Neural crest cell (in vitro differentiated cells): ENCODE measurements at places on chromosomes 4 and X. TPM values are rescaled to one million over a fixed set of nuclear protein-coding genes. Genes with fewer than 3 reads are reported as not detected.
A peak's percentile ranks its signal among the peaks of the same experiment; 100 is the strongest.

The GLOD5 gene
- total RNA-seq = not detected in 2 replicates

The REST gene
- total RNA-seq = 51.2 and 55.1 TPM in 2 replicates

The GABRE gene
- 0.44 and 0.50 TPM in 2 replicates for total RNA-seq

The LIAS gene
- 17.6 and 19.0 TPM in 2 replicates for total RNA-seq

The SLC38A5 gene
- total RNA-seq = 6.5 and 8.8 TPM in 2 replicates

The EGFL6 gene
- 0.11 TPM in 1 of 2 replicates, not detected in the other for total RNA-seq

The CENPI gene
- total RNA-seq = 39.8 TPM in 2 replicates

The HMGN5 gene
- total RNA-seq = 5.0 and 8.2 TPM in 2 replicates

The RNF150 gene
- 21.0 and 23.3 TPM in 2 replicates for total RNA-seq

The VSIG4 gene
- not detected in 2 replicates for total RNA-seq

GRCh38 chr4:8324640-8325239, 55.2 kb downstream of the HTRA3 start:
- H3K27me3 ChIP-seq = no peaks in the 10 kb centered on the region
- H3K4me1 ChIP-seq = no peaks in the 10 kb centered on the region
- H3K27ac ChIP-seq = peak overlapping the region; percentile 67
- no peak for DNase-seq
- no peak overlapping the region for H3K4me3 ChIP-seq
- H3K36me3 ChIP-seq = no peaks in the 10 kb centered on the region

DNA sequence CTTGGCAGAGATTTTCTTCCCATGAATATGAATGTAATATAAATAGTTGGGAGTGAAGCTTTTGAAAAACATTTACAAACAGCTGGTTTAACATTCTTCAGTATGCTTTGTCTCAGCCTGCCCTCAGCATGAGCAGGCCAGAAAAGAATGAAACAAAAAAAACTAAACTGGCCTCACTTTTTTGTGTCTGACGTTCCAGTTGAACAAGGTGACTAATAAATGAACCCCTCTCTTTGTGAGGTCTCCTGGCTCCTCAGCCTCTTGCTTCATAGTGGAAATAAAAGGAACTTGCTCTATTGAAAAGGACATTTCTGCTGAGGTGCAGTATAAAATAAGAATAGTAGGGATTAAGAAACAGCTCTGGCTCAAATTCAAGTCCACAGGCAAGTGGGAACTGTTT, 9.4 kb downstream of the CHST7 start:
- no peaks in the 10 kb centered on the region for H3K27me3 ChIP-seq
- H3K4me3 ChIP-seq = no peak overlapping the region
- no peak overlapping the region for H3K27ac ChIP-seq
- H3K4me1 ChIP-seq = peaks cover 18% of the 10 kb centered on the region
- no peak for DNase-seq

- H3K4me1 ChIP-seq = no peaks in the 10 kb centered on the region
- no peak overlapping the region for H3K27ac ChIP-seq
- no peaks in the 10 kb centered on the region for H3K36me3 ChIP-seq
- no peak for DNase-seq
- H3K27me3 ChIP-seq = no peaks in the 10 kb centered on the region
- H3K4me3 ChIP-seq = no peak overlapping the region
Measured at GRCh38 chrX:33298622-33299021, 87.3 kb upstream of the DMD start.

DNA sequence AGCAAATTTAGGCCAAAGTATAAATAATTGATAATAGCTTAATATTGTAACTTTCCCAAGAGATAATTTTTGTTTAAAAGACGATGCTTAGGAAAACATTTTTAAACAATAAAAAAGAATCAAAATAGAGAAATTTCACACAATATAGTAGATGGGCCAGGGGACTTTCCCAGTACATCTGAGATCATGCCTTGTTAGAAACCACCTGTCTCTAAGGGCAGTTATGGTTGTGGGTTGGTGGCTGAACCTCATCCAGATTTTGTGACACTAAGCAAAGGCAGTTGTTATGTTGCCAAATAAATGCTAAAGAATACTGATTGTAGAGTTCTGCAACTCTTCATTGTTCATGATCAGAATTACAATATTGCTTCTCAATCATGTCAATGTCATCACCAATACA, 270.6 kb downstream of the BANK1 start:
- no peak overlapping the region for H3K4me3 ChIP-seq
- no peaks in the 10 kb centered on the region for H3K27me3 ChIP-seq
- DNase-seq = no peak
- no peaks in the 10 kb centered on the region for H3K36me3 ChIP-seq
- H3K4me1 ChIP-seq = no peaks in the 10 kb centered on the region
- H3K27ac ChIP-seq = no peak overlapping the region

GRCh38 chr4:163143532-163143931, 23.2 kb downstream of the NAF1 start:
- no peak overlapping the region for H3K4me3 ChIP-seq
- no peaks in the 10 kb centered on the region for H3K36me3 ChIP-seq
- no peak overlapping the region for H3K27ac ChIP-seq
- H3K27me3 ChIP-seq = no peaks in the 10 kb centered on the region
- H3K4me1 ChIP-seq = no peaks in the 10 kb centered on the region

DNA sequence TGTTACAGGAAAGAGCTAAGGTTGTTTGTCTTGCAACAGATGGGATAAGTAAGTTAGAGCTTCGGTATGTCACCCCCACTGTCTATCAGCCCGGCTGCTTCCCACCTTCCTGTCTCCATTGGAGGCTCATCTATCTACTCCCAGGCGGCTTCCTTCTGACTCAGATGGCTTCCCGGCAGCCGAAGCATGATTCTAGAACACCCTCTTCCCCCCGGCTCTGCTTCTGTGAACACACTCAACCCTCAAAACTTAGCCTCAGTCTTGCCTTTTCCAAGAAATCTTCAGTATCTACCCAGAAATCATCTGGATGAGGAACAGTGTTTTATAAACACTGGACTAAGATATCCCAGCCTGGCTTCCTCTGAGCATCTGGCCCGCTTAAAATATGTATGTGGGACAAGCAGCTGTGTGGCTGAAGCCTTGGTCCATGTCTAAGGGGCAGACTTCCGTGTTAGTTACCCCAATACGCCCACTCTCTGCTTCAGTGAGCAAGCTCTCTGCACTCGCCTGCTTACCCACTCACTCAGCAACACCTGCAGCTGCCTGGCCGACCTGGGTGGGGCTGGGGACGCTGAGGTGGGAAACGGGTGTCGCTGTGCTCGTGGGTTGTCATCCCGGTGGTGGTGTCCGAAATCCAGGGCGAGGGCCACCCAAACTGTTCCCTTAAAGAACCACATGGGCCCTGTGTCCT, 12.0 kb upstream of the SLC2A9 start:
- H3K4me3 ChIP-seq = no peak overlapping the region
- H3K27ac ChIP-seq = no peak overlapping the region
- H3K27me3 ChIP-seq = no peaks in the 10 kb centered on the region
- no peaks in the 10 kb centered on the region for H3K36me3 ChIP-seq
- peaks cover 48% of the 10 kb centered on the region for H3K4me1 ChIP-seq
- DNase-seq = no peak

DNA sequence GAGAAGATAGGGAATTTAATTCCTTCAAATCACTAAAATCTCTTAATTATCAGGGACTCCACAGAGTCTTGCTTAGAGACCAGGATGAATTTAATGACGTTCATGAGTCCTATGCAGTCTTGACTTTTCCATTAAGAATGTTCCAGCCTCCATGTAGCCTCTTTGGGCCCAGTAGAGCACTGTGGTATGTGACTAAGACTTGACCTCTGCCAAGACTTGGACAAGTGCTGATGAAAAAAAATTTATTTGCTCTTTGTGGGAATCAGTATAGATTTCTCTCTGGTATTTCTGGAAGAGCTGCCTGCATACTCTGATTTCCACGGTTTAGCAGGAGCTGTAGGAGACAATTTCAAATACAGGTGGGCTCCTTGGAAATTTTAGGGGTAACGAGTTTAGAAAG, 40.6 kb downstream of the CHRDL1 start:
- DNase-seq = no peak
- H3K36me3 ChIP-seq = peaks cover 20% of the 10 kb centered on the region
- no peaks in the 10 kb centered on the region for H3K27me3 ChIP-seq
- H3K4me1 ChIP-seq = no peaks in the 10 kb centered on the region
- H3K4me3 ChIP-seq = no peak overlapping the region
- H3K27ac ChIP-seq = no peak overlapping the region

DNA sequence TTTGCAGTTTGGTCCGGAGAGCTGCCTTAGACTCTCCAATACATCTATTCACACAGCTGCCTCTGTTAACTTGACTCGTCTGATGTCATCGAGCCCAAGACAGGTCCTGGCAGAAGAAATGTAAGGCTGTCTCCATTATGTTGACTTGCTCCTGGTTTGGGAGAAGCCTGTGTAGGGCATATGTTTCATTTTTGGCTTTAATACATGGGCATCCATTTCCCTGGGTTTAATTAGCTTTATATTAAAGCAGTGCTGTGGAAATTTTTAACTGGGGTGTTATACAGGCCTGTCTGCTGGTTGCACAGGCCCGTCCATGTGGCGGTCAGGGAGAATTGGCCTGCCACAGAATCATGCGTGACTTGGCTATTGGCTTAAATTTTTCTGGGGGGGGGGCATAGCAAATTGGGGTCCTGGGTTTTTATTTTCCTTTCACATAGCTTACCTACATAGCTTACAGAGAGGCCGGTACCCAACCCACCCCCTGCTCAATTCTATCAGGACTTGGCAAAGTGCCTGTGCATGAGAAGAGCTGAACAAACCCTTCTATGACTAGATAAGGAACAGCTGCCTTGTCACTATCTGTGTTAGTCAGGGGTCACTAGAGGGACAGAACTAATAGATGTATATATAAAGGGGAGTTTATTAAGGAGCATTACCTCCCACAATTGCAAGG, 123.5 kb upstream of the WDR1 start:
- peaks cover 35% of the 10 kb centered on the region for H3K27me3 ChIP-seq
- no peaks in the 10 kb centered on the region for H3K4me1 ChIP-seq
- H3K4me3 ChIP-seq = no peak overlapping the region
- H3K36me3 ChIP-seq = no peaks in the 10 kb centered on the region
- no peak for DNase-seq

DNA sequence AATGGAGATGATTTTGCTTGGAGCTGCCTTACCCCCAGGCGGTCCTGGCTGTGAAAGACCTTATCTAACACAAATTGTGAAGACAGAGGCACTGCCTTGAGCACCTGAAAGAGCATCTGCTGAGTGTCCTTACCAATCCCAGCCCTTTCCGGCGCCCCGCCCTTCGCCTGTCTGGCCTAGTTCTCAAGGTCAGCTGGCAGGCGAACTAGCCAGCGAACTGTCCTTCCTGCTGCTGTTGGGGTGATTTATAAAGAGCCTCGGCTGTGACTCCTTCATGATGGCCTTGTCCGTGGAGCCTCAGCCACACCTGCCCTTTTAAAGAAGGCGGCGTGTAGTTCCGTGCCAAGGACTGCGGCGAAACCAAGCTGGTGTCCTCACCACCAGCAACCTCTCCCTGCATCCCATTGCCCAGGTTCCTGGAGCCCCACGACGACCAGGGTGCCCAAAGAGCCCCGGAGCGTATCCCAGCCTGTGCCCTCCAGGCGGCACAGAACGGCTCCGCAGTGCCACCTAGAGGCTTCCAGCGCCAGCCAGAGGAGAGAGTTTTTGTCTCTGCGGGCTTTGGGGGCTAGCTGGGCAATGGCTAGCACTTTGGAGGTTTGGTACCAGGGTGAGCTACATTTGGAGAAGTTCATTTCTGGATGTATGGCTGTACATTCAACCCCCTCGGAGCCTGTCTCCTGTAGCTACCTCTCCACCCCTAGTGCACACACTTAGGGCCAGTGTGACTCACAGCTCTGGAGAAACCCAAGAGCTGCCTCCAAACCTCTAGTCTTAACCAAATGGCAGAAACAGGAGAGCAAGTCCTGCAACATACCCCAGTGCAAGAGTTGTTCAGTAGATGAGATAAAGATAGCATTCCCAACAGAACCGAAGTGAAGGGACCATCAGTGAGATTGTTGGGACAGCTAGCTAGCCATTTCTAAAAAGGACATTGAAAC, 36.8 kb upstream of the VMA21 start:
- peaks cover 3% of the 10 kb centered on the region for H3K36me3 ChIP-seq
- no peak overlapping the region for H3K27ac ChIP-seq
- no peaks in the 10 kb centered on the region for H3K4me1 ChIP-seq
- no peak overlapping the region for H3K4me3 ChIP-seq

DNA sequence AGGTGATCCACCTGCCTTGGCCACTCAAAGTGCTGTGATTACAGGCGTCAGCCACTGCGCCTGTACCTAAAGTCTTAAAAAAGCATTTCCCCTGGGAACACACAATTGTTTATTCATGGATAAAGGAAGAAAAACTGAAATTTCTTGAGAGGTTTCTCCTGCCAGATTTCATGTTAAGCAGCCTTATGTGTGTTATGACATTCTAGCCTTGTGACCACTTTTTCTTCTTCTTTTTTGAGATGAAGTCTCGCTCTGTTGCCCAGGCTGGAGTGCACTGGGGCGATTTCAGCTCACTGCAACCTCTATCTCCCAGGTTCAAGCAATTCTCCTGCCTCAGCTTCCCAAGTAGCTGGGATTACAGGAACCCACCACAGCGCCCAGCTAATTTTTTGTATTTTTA, 57.8 kb upstream of the PLAC8 start:
- H3K4me3 ChIP-seq = no peak overlapping the region
- H3K27me3 ChIP-seq = no peaks in the 10 kb centered on the region
- DNase-seq = no peak
- H3K36me3 ChIP-seq = peaks cover 3% of the 10 kb centered on the region
- H3K4me1 ChIP-seq = peaks cover 18% of the 10 kb centered on the region

DNA sequence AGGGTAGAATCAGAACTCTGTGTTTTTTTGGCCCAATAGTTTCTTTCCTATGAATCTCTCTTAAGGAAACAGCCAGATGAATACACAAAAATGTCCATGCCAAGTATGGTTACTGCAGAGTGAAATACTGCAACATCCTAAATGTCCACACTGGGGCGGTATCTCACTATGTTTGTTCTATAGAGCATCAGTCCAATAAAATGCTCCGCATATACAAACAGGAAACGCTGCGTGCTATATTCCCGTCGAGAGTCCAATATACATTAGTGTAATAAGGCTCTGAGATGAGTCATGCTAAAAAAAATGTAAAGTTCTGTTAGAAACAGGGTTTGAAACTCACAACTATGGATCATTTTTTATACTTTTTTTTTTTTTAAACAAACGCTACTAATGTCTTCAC, 72.9 kb upstream of the ENOX2 start:
- no peak overlapping the region for H3K27ac ChIP-seq
- H3K36me3 ChIP-seq = no peaks in the 10 kb centered on the region
- peaks cover 23% of the 10 kb centered on the region for H3K27me3 ChIP-seq
- no peaks in the 10 kb centered on the region for H3K4me1 ChIP-seq
- no peak overlapping the region for H3K4me3 ChIP-seq

- no peak overlapping the region for H3K27ac ChIP-seq
- DNase-seq = no peak
- H3K4me3 ChIP-seq = no peak overlapping the region
- no peaks in the 10 kb centered on the region for H3K27me3 ChIP-seq
Measured at GRCh38 chr4:27059446-27059845, 198.8 kb downstream of the STIM2 start.

- H3K4me3 ChIP-seq = no peak overlapping the region
- H3K36me3 ChIP-seq = no peaks in the 10 kb centered on the region
- DNase-seq = no peak
- H3K27ac ChIP-seq = no peak overlapping the region
- no peaks in the 10 kb centered on the region for H3K4me1 ChIP-seq
Measured at GRCh38 chr4:68433582-68433981, 13.7 kb upstream of the TMPRSS11E start.

GRCh38 chrX:24619647-24620046, 27.5 kb downstream of the PCYT1B start:
- DNase-seq = no peak
- no peaks in the 10 kb centered on the region for H3K27me3 ChIP-seq
- H3K4me1 ChIP-seq = peaks cover 7% of the 10 kb centered on the region
